ENCODE measurements at places on chromosomes 5 and 9.

GRCh38 chr5:133664422-133664821 lies 52.1 kb upstream of the FSTL4 start:
- DNase-seq, result no peak

DNA sequence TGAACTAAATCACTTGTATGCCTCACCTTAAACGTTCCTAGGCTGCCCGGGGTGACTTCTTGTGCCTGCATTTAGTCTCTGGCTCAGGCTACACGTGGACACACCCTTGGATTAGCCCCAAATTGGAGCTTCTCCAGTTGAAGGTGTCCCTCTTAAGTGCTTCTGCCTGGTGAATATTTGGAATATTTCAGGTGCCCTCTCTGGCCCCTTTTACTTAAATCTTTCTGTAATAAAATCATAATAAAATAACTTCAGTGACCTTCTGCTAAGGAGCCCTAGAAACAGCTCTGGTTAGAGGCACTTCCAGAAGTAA lies 74.3 kb upstream of the KLF9 start:
- no peak for DNase-seq

GRCh38 chr5:148094336-148094735 lies 30.6 kb downstream of the SPINK5 start:
- DNase-seq, result no peak

DNA sequence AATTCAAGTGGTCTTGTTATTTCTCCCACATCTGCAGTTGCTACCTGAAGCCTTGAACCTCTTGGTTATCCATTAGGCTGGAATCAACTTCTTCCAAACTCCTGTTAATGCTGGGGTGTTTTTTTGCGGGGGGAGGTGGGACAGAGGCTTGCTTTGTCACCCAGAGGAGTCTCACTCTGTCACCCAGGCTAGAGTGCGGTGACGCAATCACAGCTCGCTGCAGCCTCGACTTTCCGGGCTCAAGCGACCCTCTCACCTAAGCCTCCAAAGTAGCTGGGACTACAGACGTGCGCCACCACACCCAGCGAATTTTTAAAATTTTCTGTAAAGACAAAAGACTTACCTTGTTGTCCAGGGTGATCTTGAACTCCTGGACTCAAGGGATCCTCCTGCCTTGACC lies 4.4 kb downstream of the SCGB3A1 start:
- no peak for DNase-seq

- DNase-seq, result peak; percentile 28
These were observed 32.1 kb downstream of the MARCHF3 start for GRCh38 chr5:126998201-126998631.

- no peak for DNase-seq
These were observed 393.0 kb downstream of the MED10 start for GRCh38 chr5:5985332-5985731.

DNA sequence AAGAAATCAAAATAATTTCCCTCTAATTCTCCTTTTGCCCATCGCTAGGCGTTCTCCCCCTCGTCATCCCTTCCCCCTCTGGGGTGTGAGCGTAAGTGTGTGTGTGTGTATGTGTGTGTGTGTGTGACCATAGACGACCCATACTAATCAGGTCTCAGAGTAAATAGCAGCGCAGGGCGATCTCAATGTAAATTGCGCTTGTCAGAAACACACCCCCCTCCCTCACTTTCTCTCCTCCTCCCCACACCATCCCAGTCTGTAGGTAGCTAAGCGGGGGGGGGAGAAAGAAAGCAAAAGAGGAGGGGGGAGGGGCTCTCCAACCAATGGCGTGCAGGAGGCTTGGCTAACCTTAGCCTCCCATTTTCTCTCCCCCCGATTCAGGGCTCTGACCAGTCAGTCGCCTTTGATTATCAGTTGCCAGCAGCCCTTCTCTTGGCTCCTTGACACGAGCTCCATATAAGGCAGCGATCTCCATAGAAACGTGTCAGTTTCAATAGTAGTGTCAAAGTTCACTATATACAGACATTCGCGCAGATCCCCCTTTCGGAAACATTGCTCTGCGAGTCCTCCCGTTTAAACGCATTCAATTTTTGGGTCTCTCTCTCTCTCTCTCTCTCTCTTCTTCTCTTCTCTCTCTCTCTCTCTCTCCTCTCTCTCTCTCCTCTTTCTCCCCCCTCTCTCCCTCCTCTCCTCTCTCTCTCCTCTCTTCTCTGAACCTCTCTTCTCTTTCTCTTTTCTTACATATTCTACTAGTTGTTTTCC lies at the start of gene NR2F1:
Gene NR2F1 (plus strand): TSS at position 546 of the 762 bp plus-strand sequence. CDS start 1,802 bp downstream, outside the sequence.
- peak; percentile 89 for DNase-seq

DNA sequence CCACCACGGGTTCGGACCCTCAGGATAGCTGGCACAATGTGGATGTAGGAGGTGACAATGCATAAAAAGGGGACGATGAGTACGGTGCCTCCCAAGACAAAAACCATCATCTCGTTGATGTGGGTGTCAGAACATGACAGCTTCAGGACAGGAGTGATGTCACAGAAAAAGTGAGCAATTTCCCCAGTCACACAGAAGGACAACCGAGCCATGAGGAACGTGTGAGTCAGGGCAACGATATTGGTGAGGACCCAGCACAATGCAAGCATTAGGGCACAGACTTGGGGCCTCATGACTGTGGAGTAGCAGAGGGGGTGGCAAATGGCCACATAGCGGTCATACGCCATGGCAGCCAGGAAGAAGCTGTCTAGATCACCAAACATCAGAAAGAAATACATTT lies 491 bp downstream of the OR1N1 start:
- no peak for DNase-seq

GRCh38 chr9:93266521-93267001 lies 82.6 kb downstream of the WNK2 start:
- no peak for DNase-seq

DNA sequence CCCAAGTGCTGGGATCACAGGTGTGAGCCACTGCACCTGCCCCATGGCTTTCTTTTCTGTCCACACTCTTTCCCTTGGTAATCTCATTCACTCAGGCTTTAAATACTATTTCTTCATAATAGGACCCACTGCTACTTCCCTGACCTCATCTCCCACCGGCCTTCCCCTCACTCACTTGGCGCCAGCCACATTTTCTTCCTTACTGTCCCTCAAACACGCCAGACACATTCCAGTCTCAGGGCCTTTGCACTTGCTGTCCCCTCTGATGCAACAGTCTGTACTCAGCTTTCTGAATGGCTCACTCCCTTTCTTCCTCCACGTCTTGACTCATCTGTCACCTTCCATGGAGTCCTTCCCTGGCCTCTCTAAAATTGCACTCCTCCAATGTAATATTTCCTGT lies 111.1 kb upstream of the MVB12B start:
- no peak for DNase-seq

DNA sequence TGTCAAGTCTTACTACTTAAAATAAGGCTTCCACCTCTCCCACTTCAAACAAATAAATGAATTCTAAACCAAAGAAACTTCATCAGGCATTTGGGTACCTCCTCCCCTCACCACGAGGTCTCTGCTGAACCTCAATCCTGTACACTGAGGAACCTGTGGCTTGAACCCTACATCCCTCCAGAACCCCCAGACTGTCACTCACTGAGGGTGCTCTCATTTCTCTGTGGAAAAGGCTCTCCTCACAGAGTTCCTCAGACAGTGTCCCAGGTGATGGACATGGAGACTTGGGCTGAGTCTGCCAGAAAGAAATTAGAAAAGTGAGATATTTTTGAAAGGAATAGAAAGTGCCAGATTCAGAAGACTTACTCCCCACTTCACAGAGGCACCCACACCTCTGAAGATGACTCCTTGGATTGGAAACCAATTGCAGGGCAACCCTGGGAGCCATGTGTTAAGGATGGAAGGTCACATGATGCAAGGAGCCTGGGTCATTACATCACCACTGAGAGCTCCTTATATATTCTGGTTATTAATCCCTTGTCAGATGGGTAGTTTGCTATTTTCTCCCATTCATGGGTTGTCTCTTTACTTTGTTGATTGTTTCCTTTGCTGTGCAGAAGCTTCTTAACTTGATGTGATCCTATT lies 19.8 kb downstream of the MLANA start:
- DNase-seq, result no peak

GRCh38 chr5:2514484-2514883 lies 237.0 kb downstream of the IRX2 start:
- DNase-seq, result no peak

GRCh38 chr5:135307143-135307903 lies 91.7 kb downstream of the MACROH2A1 start:
- no peak for DNase-seq

DNA sequence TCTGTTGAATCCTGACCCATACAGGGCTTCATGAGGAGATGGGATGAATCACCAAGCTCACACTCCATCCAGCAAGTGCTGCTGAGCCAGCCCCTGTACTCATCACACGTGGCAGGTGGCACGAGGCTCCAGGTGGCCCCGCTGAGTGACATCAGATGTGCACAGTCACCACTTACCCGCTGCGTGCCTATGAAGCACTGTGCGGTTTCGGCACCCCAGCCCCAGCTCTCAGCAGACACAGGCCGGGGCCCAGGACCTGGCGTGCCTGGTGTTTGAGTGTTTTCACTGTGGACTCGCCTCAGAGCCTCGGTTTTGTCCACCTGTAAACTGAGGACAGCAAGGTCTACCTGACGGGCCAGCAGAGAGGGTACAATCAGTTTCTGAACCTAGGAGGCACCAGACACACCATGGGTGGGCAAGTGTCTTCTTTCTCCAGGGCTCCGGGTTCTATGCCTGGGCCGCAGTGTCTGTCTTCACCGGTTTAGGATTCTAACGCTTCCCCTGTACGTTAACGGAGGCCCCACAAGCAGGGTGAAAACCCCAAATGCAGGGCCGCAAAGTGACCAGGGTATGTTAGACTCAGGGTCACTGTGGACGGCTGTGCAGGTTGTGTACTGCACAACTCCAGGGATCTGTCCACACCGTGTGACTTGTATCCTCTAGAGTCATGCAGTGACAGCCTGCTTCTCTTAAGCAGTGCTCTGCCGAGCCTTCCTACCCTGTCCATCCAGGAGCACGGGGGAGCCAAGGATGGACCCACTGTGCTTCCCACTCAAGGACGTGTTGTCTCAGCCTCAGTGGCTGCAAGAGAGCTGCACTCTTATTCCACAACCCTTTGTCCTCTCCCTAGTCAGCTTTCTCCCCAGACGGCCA lies 44.3 kb upstream of the COL5A1 start:
- no peak for DNase-seq

- DNase-seq, result no peak
These were observed 40.6 kb upstream of the DMRTA1 start for GRCh38 chr9:22405869-22406659.

- no peak for DNase-seq
These were observed 166.6 kb upstream of the HCN1 start for GRCh38 chr5:45862763-45863162.

DNA sequence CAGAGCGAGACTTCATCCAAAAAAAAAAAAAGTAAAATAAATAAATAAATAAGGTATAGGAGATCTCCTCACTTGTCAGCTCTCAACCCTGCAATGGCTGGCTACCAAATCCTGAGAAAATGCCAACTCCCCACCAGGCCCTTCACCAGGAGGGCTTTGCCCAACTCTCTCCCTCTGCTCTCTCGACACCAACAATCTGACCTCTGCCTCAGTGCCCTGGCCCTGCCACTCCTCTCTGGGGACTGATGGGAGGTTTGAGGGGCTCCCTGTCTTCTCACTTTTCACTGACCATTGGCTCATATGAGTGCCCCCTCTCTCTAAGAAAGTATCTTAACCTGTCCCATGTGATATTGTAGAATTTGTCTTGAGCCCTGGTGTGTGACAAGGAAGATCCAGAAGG lies 52.6 kb upstream of the SH3PXD2B start:
- no peak for DNase-seq

DNA sequence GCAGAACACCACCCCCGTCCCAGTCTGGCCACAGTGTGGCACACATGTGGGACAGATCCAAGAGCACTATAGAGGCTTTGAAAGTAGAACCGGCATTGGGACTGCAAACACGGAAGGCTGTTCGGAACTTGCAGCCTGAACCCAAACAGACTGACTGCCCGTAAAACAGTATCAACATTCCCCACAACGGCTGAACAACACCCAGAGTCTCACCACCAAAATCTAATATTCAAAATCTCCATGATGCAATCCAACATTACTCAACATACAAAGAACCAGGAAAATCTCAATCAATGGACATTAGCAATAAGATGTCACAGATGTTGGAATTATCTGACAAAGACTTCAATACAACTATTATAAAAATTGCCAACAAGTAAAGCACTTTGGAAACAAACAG lies 82.3 kb downstream of the ROR2 start:
- no peak for DNase-seq

DNA sequence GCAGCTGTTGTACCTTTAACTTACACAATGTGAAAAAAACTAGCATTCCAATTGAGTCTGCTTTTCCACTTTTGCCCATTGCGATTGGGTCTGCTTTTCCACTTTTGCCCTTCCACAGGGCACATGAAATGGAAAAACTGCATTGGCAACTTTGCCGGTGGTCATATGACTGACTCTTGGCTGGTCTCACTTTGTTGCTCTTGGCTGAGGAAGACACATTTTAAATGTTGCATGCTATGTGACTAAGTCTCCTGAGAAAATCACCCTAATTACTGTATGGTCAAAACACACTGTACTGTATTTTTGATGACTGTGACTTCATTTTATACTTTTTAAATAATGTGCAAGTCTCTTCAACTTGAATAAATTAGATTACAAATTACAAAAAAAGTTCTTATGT lies 1.6 kb upstream of the OXCT1 start:
- peak; percentile 48 for DNase-seq

- no peak for DNase-seq
These were observed 21.8 kb downstream of the ZBED3 start for GRCh38 chr5:77065256-77065655.

DNA sequence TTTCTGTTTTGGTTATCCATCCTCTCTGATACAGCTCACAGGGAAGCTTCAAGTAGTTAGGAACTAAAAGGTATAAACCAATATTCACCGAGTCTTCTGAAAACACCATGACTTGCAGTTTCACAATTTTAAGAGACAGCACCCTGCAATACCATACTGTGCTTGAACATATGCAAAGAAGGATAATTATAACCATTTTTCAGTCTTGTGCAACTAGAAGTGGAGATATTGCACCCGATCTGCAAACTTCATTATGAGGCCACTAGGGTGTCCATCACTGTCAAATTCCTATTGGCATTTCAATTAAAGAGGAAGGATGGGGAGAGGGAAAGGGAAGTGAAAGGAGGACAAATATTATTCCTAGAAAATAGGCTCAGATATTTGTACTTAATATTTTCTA lies 32.4 kb upstream of the CEP120 start:
- no peak for DNase-seq

DNA sequence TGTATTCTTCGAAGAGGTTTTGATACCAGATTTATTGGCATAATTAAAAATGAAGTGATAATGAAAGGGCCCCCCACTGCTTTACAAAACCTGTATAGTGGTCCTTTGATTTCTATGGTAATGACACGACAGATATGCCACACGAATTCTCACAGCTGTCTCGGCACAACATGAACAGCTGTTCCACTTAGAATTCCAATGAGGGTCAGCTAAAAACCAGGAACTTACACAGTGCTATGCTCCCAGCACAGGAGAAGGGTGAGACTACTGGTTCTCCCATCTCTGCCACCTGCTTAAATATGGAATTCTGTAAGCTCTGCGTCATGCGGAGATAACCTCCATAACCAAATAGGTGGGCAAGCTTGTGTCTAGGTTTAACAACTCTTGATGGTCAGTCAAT lies 183.0 kb upstream of the EFNA5 start:
- DNase-seq, result no peak

- peak; percentile 43 for DNase-seq
These were observed 101.4 kb downstream of the LHFPL2 start for GRCh38 chr5:78547183-78547582.

GRCh38 chr9:136339173-136339957 lies 12.0 kb downstream of the GPSM1 start:
- peak; percentile 62 for DNase-seq

- no peak for DNase-seq
These were observed 38.2 kb upstream of the CEP72 start for GRCh38 chr5:573976-574375.

All from AG08396 (cell line).